ENCODE measurements at places on chromosomes 1 and 21.
A peak's percentile ranks its signal among the peaks of the same experiment; 100 is the strongest.

DNA sequence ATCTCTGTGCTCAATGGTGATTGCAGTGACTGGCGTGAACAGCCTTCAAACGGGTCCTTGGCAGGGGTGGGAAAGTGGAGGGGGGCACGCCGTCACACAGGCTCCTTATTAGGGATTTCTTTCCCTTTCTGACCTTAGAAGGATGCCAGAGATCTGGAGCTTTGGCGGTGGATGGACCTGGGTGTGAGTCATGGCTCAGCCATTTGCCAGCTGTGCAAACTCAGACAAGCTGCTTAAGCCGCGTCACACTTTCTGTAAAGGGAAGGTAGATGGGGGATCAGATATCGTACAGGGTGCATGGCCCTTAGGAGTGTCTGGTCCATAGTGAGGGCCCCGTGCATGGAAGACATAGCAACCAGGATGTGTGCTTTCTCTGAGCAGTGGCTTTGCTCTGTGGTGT, 48.3 kb upstream of the C1orf174 start:
- no peak for DNase-seq

DNA sequence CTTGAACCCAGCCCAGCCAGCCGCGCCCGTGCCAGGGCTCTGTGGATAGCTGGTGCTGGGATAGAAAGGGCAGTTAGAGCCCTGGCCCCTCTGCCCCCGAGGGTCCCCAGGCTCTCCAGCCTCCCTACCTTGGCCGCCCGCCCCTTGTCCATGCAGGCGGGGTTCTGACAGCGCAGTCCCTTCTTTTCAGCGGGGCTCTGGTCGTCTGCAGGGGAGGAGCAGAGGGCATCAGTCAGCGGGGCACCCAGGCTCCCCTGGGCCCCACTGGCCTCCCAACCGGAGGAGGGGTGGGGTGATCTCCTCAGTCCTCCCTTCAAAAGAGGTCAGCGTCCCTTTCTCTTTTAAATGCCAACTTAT, 4.9 kb upstream of the PLEKHG5 start:
- no peak for DNase-seq

DNA sequence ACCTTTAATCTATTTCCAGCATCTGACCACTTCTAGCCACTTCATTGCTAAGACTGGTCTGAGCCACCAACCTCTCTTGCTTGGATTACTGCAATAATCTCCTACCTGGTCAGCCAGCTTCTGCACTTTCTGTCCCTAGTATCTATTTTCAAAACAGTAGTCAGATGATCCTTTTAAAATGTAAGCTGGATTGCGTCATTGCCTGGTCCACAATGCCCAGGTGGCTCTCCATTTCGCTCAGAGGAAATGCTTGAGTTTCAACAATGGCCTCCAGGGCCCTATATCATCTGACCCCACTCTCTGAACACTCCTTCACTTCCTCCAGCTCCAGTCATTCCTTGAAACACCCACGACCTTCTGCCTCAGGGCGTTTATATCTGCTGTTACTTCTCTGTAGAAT, 2.3 kb downstream of the FYB2 start:
- no peak for DNase-seq

DNA sequence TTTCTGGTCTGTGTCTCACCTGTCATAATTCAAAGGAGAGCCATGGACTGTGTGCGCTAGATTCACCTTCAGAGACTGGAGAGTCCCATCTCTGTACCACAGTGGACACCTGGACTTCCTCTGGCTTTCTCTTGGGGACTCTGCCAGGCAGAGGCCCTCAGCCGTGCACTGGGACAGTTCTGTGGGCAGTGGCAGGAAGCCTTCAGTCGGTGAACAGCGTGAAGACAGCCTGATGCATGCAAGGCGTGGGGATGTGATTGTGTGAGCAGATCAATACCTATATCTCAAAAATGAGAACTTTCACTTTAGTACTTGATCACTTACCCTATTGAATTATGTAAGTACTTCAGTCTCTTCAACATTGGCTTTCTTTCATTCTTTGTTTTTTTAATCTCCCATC, 245.3 kb downstream of the DISC1 start:
- no peak for DNase-seq

DNA sequence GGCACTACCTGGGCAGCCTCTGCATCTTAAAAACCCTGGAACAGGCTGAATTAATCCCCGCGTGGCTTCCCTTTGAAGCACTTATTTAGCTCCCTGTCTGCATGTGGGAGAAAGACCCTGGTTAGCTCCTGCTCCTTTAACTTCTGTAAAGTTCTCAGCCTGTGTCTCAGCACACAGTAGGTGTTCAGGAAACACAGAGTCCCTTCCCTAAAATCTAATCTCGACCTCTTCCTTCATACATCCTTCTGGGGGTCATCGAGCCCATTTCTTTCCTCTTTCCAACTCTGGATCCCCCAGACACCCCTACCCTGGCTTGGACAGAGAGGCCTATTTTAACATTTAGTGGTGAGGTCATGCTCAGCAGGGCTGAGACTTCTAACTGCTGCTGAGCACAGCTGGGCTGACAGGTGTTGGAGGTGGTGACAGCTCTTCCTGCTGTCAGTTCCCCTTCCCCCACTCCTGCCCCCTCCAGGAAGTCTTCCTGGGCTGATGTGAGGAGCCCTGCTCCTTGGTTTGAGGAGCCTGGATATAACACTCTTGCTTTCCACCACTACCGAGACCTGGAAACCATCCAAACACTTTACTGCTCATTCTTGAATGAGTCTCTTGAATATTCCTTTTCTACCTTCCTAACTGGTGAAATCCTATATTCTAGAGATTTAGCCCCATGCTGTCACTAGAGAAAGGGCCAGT, 5.3 kb downstream of the E2F2 start:
- DNase-seq = no peak

- DNase-seq = peak; percentile 39
Observed at GRCh38 chr1:34597877-34598514, 156.9 kb upstream of the GJB5 start.

DNA sequence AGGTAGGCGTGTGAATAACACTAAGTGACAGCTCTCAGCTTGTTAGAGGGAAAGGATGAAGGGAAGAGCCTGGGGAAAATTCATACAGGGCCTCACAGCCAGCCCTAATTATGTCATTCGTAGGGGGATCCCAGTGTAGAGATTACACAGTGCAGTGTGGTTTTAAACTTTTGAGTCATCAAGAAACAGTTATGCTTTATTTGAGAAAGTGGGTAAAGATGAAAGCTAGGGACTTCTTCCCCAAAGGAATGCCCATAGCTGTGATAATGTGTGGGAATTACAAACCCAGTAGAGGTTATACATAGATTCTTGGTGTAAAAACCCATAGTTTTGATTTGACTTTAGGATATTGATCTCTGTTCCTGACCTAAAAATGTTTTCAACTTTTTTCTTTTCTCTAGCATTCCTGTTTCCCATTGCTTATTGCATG, 1.9 kb downstream of the TTF2 start:
- DNase-seq = no peak

DNA sequence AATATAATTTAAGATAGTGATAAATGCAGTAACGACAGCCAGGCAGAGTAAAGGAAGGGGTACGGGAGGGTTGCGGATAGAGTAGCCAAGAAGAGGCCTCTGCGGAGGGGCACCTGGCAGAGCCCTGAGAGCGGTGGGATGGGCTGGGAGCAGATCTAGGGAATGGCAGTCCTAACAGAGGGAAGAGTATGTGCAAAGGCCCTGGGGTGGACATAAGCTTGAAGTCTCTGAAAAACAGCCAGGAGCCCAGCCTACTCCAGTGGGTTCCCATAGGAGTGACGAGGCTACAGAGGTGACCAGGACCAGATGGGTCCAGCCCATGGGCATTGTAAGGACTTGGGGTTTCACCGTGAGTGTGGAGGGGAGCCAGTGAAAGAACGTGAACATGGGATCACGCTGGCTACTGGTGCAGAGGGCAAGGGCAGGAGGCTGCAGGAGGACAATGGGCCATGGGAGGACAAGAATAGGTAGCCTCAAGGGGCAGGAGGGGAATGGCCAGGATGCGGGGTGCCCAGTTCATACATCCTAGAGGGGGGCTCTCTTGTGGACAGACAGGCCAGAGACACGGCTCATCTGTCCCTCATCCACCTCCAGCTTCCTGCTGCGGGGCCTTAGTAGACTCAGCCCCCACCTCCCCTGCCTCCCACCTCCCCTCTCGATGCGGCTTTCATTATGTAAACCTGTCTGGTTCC, 185.7 kb upstream of the VAMP3 start:
- DNase-seq = no peak

GRCh38 chr1:39489567-39490239, 1.7 kb upstream of the BMP8A start:
- no peak for DNase-seq

GRCh38 chr1:156124557-156125483, 10.3 kb downstream of the LMNA start:
- no peak for DNase-seq

GRCh38 chr1:20823845-20824244, 36.7 kb upstream of the HP1BP3 start:
- no peak for DNase-seq

- no peak for DNase-seq
Observed at GRCh38 chr1:228407106-228408040, 738 bp upstream of the TRIM11 start.

DNA sequence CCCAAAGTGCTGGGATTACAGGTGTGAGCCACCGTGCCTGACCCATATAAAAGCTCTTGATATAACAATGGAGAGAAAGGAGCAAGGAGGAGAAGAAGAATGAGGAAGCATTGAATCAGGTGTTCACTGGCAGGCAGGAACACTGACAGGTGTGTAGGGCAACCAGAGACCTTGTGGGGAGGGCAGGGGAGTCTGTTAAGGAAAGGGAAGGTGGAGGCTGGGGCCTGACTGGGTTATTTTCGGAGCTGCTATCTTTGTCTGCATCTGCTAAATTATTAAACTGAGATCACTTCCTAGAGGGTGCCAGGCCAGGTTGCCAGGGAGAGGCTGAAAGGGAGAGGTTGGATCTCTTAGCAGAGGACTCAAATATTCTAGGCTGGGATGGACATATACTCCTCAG, 6.8 kb upstream of the TRNP1 start:
- DNase-seq = no peak

- DNase-seq = no peak
Observed at GRCh38 chr1:20593756-20594155, 4.9 kb downstream of the CDA start.

GRCh38 chr1:109963864-109964263, 20.7 kb upstream of the AHCYL1 start:
- DNase-seq = no peak

- no peak for DNase-seq
Observed at GRCh38 chr1:161736335-161736969, 13.1 kb upstream of the DUSP12 start.

GRCh38 chr21:24197132-24197643, 1410.1 kb downstream of the MRPL39 start:
- no peak for DNase-seq

DNA sequence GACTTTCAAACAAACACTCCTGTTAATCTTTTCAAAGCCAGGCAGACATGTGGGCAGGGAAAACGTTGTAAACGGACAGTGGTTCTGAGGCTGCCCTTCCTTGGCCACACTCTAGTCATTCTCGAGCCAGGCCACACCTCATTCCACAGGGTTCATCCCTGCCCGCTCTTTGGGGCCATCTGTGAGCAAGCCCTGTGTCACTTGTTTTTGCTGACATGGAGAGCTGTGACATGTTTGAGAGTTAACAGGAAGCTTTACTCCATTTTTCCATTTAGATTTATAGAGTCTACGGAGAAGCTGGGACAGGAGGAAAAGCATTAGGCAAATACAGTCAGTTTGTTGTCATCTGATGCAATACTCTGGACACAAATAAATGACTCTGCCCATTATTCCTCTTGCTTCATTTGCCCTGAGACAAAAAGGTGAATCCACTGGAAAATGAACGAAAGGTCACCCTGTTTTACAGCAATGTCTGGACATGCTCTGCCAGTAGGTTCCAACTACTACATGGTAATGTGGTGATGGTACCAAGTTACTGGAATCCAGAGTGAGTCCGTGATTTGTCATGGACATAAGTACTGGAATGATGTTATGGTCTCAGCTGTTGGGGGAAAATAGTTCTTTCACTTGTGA, 126.9 kb downstream of the CLIC6 start:
- DNase-seq = no peak

GRCh38 chr1:75502776-75503175, 108.1 kb downstream of the SLC44A5 start:
- DNase-seq = no peak

GRCh38 chr1:119688810-119689209, 22.9 kb upstream of the PHGDH start:
- no peak for DNase-seq

GRCh38 chr1:43000271-43000670, 41.6 kb upstream of the SLC2A1 start:
- no peak for DNase-seq

Measured in stimulated activated CD4-positive, alpha-beta T cell treated with anti-CD3 and anti-CD28 coated beads, Interleukin-15, amount 100 ng/mL, for 48 hours (primary cell).